ENCODE measurements at places on chromosomes 5 and 9. TPM values are rescaled to one million over a fixed set of nuclear protein-coding genes. Genes with fewer than 3 reads are reported as not detected.

The LRRC8A gene
- 59.5 TPM for total RNA-seq

The ENG gene
- total RNA-seq = 17.1 TPM

The CBY3 gene
- total RNA-seq = not detected

The SLCO6A1 gene
- total RNA-seq = not detected

The TLX3 gene
- total RNA-seq = not detected

The OBP2B gene
- total RNA-seq = not detected

The MYORG gene
- 18.5 TPM for total RNA-seq

The MARCHF11 gene
- total RNA-seq = not detected

The IFNA17 gene
- total RNA-seq = not detected

The SOWAHA gene
- 0.36 TPM for total RNA-seq

The MARCOL gene
- total RNA-seq = not detected

The CNTFR gene
- 12.9 TPM for total RNA-seq

The CDKN2A gene
- 6.1 TPM for total RNA-seq

The CA9 gene
- total RNA-seq = 0.71 TPM

The FBP2 gene
- not detected for total RNA-seq

The AKNA gene
- 18.6 TPM for total RNA-seq

The CYLC2 gene
- not detected for total RNA-seq

Data from sigmoid colon (tissue), 7 donors.